ENCODE measurements at places on chromosomes 4 and X. TPM values are rescaled to one million over a fixed set of nuclear protein-coding genes. Genes with fewer than 3 reads are reported as not detected.

The IGBP1 gene
- 78.4 TPM for total RNA-seq

The CHRDL1 gene
- total RNA-seq = 180 TPM

The PAGE5 gene
- total RNA-seq = not detected

The TEX11 gene
- total RNA-seq = not detected

The SOWAHB gene
- total RNA-seq = not detected

The MAOA gene
- 116 TPM for total RNA-seq

The TAF7L gene
- total RNA-seq = not detected

The EMCN gene
- total RNA-seq = 5.3 TPM

The EVC2 gene
- 13.2 TPM for total RNA-seq

The WNK3 gene
- total RNA-seq = 1.6 TPM

The NALF2 gene
- total RNA-seq = 0.28 TPM

DNA sequence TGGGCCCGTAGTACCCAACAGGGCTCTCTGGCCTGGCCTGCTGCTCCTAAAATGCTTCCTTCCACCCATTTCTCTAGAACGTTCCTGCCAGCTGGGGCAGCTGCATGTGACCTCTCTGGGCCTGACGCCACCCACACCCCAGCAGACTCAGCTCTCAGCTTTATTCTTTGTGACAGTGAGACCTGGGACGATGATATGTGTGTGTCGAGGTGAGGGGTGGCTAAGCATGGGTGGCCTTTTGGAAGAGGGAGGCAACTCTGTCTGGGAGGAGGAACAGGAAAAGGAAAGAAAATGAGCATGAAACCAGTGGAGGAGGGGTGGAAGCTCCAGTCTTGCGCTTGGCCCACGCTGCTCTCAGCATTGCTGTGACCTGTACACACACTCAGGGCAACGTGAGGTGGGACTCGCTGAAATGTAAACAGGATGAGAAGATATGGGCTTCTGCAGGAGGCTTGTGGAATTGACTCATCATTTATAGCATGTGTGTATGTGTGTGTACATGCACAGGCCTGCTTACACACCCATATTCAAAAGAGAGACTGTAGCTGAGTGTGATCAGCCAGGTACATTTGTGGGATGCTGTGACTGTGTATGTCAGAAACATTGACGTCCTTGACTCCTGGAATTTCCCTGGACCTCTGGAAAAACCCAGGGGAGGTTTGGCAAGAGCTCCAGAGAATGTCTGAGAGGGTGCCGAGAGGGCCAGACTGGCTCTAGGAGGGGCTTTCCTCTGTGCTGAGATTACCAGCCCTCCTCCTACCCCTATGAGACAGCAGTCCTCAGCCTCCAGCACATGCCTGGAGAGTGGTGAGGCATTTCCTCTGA, 137.9 kb downstream of the PJA1 start:
- H3K4me3 ChIP-seq = no peak overlapping the region
- peaks cover 9% of the 10 kb centered on the region for H3K4me1 ChIP-seq
- no peaks in the 10 kb centered on the region for H3K36me3 ChIP-seq
- no peak overlapping the region for H3K27ac ChIP-seq
- no peak for DNase-seq
- H3K27me3 ChIP-seq = no peaks in the 10 kb centered on the region

GRCh38 chrX:104854188-104854587, 288.2 kb downstream of the IL1RAPL2 start:
- H3K27me3 ChIP-seq = no peaks in the 10 kb centered on the region
- no peak for DNase-seq
- no peaks in the 10 kb centered on the region for H3K36me3 ChIP-seq

GRCh38 chrX:41475191-41475590, 28.0 kb downstream of the NYX start:
- no peaks in the 10 kb centered on the region for H3K4me1 ChIP-seq
- H3K36me3 ChIP-seq = no peaks in the 10 kb centered on the region
- no peak overlapping the region for H3K4me3 ChIP-seq
- H3K27ac ChIP-seq = no peak overlapping the region
- H3K27me3 ChIP-seq = no peaks in the 10 kb centered on the region
- DNase-seq = no peak

GRCh38 chr4:134862116-134862515, 660.5 kb upstream of the PABPC4L start:
- H3K27me3 ChIP-seq = no peaks in the 10 kb centered on the region
- H3K27ac ChIP-seq = no peak overlapping the region
- no peak for DNase-seq
- H3K4me3 ChIP-seq = no peak overlapping the region
- H3K36me3 ChIP-seq = no peaks in the 10 kb centered on the region
- no peaks in the 10 kb centered on the region for H3K4me1 ChIP-seq

GRCh38 chrX:150482537-150483206, 85.7 kb upstream of the MTM1 start:
- H3K27ac ChIP-seq = no peak overlapping the region
- H3K4me1 ChIP-seq = no peaks in the 10 kb centered on the region
- no peak for DNase-seq
- H3K27me3 ChIP-seq = no peaks in the 10 kb centered on the region
- no peaks in the 10 kb centered on the region for H3K36me3 ChIP-seq

GRCh38 chrX:115413246-115413878, 123.8 kb downstream of the LUZP4 start:
- no peaks in the 10 kb centered on the region for H3K27me3 ChIP-seq
- no peaks in the 10 kb centered on the region for H3K4me1 ChIP-seq
- H3K27ac ChIP-seq = no peak overlapping the region
- no peaks in the 10 kb centered on the region for H3K36me3 ChIP-seq
- no peak for DNase-seq
- no peak overlapping the region for H3K4me3 ChIP-seq

- H3K4me1 ChIP-seq = peaks cover 45% of the 10 kb centered on the region
- H3K4me3 ChIP-seq = no peak overlapping the region
- DNase-seq = no peak
Observed at GRCh38 chr4:128859887-128860677, 50.6 kb downstream of the JADE1 start.

GRCh38 chr4:90845777-90846176, 718.6 kb downstream of the CCSER1 start:
- H3K27me3 ChIP-seq = no peaks in the 10 kb centered on the region
- H3K4me3 ChIP-seq = no peak overlapping the region
- H3K36me3 ChIP-seq = no peaks in the 10 kb centered on the region
- H3K27ac ChIP-seq = no peak overlapping the region
- no peak for DNase-seq
- H3K4me1 ChIP-seq = peaks cover 4% of the 10 kb centered on the region

- H3K4me1 ChIP-seq = peaks cover 6% of the 10 kb centered on the region
- no peak overlapping the region for H3K27ac ChIP-seq
- H3K27me3 ChIP-seq = no peaks in the 10 kb centered on the region
- no peaks in the 10 kb centered on the region for H3K36me3 ChIP-seq
Observed at GRCh38 chr4:6834867-6835266, 52.3 kb downstream of the KIAA0232 start.

DNA sequence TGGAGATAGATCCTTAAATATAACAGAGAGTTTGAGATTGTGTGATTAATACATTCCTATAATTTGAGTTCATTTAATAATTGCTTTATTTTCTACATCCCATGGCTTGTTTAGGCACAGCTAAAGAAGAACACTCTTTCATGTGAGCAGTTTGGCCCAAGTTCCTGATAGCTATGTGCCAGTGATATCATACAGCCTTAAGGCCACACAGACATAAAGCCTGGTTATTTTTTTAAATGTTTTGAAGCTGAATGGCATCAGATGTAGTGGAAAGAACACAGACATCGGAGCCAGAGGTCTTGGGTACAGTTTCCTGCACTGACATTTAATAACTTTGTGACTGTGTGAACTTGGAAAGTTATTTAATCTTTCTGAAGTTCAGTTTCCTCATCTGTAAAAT, 7.0 kb upstream of the NDNF start:
- H3K27me3 ChIP-seq = no peaks in the 10 kb centered on the region
- H3K4me1 ChIP-seq = no peaks in the 10 kb centered on the region
- H3K27ac ChIP-seq = no peak overlapping the region
- H3K36me3 ChIP-seq = no peaks in the 10 kb centered on the region

DNA sequence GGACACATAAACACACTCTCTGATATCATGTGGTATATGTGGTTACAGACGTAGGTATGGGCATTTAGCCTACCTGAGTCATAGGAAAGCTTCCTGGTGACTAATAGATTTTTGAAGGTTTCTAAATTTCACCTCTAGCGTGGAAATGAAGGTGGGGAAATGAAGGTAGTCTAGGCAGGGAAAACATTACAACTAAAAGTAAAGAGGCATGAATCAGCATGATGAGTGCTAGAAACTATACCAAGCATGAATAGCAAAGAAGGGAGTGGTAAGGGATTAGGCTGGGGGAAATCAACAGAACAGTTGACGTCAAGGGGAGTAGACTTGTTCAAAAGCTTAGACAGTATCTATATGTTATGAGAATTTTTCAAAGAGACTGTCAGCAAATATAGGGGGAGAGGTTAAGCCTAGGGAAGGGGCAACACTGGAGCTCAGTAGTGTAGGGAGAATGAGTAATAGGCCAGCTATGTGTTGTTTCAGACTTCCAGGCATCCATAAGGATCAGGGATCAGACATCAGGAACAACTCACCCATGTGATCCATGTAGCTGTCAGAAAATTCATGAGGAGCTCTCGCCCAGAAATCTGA, 279.3 kb upstream of the DIPK2B start:
- no peaks in the 10 kb centered on the region for H3K4me1 ChIP-seq
- no peak for DNase-seq
- H3K36me3 ChIP-seq = no peaks in the 10 kb centered on the region
- no peak overlapping the region for H3K4me3 ChIP-seq

GRCh38 chr4:78040431-78040830, 16.7 kb upstream of the FRAS1 start:
- H3K27me3 ChIP-seq = no peaks in the 10 kb centered on the region
- no peak overlapping the region for H3K4me3 ChIP-seq
- no peak for DNase-seq
- no peaks in the 10 kb centered on the region for H3K36me3 ChIP-seq
- H3K4me1 ChIP-seq = no peaks in the 10 kb centered on the region

DNA sequence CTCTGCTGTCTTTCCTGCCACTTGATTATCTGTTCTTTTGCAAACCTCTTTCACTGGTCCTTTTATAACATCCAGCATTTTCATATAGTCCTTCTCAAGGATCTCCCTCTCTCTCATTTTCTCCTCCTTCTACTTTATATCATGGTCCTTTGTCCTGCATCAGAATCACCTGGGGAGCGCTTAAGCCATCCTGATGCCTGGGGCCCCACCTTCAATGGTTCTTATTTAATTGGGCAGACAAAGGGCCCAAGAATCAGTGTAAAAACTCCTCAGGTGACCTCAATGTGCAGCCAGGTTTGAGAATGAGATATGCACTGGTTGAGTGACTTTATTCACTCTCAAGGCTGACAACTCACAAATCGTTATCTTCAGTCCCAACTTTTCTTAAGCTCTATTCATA, 283.9 kb downstream of the UNC5C start:
- DNase-seq = no peak
- H3K4me3 ChIP-seq = no peak overlapping the region
- H3K27me3 ChIP-seq = no peaks in the 10 kb centered on the region

DNA sequence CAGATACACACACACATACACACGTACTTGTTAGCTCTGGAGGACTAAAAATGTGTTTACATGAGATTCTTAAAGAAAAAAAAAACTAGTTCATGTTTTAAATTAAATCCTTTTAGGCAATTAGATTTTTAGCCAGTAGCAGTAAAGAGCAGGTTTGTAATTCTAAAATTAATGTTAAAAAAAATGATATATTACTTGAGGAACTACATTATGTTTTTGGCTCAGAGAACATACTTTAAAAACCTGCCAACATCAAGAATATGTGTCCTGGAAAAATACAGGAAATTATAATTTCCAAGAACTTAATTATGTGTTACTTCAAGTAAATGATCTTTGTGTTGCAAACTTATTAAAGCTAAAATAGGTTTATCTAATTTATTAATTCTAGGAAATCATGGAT, 594.3 kb upstream of the PCDH7 start:
- H3K27me3 ChIP-seq = no peaks in the 10 kb centered on the region
- DNase-seq = no peak
- H3K36me3 ChIP-seq = no peaks in the 10 kb centered on the region
- no peaks in the 10 kb centered on the region for H3K4me1 ChIP-seq

GRCh38 chrX:149760965-149761364, 12.9 kb upstream of the HSFX1 start:
- H3K27ac ChIP-seq = no peak overlapping the region
- no peaks in the 10 kb centered on the region for H3K36me3 ChIP-seq
- no peak overlapping the region for H3K4me3 ChIP-seq
- no peaks in the 10 kb centered on the region for H3K27me3 ChIP-seq
- no peaks in the 10 kb centered on the region for H3K4me1 ChIP-seq

GRCh38 chr4:167688660-167689142, 403.6 kb upstream of the ANXA10 start:
- no peak overlapping the region for H3K27ac ChIP-seq
- no peaks in the 10 kb centered on the region for H3K4me1 ChIP-seq

- H3K27ac ChIP-seq = peak overlapping the region; percentile 1
- peak; percentile 76 for DNase-seq
- no peaks in the 10 kb centered on the region for H3K27me3 ChIP-seq
- H3K4me3 ChIP-seq = no peak overlapping the region
Observed at GRCh38 chrX:103845165-103845653, 13.2 kb upstream of the RAB9B start.

- no peaks in the 10 kb centered on the region for H3K4me1 ChIP-seq
- no peaks in the 10 kb centered on the region for H3K36me3 ChIP-seq
- H3K27me3 ChIP-seq = no peaks in the 10 kb centered on the region
- no peak overlapping the region for H3K27ac ChIP-seq
- no peak overlapping the region for H3K4me3 ChIP-seq
- DNase-seq = no peak
Observed at GRCh38 chrX:114472788-114473187, 111.1 kb upstream of the HTR2C start.

DNA sequence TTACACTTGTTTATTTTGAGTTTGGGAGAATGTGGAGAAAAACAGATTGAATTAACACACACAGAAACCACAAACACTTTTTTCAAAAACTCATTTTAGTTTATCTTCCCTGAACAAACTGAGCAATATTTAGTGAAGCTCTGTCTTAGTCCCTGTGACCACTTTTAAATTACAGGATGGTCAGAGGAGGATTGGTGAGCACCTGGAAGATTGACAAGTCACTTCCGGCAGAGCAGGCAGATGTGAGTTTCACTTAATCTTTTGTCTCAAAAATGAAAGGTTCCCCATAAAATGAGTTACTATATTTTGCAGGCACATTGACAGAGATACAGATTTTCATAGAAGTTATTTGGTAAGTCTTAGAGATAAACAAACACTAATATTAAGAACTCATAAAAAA, 970.1 kb downstream of the ADGRL3 start:
- no peak overlapping the region for H3K4me3 ChIP-seq
- no peaks in the 10 kb centered on the region for H3K4me1 ChIP-seq
- H3K36me3 ChIP-seq = no peaks in the 10 kb centered on the region
- H3K27me3 ChIP-seq = no peaks in the 10 kb centered on the region
- no peak for DNase-seq

All from sigmoid colon (tissue), 7 donors.